Fibroblast of skin of left biceps (primary cell): ENCODE measurements at places on chromosomes 1 and 21.
A peak's percentile ranks its signal among the peaks of the same experiment; 100 is the strongest.

- DNase-seq, result no peak
Measured at GRCh38 chr1:10980094-10980577, 32.3 kb upstream of the TARDBP start.

DNA sequence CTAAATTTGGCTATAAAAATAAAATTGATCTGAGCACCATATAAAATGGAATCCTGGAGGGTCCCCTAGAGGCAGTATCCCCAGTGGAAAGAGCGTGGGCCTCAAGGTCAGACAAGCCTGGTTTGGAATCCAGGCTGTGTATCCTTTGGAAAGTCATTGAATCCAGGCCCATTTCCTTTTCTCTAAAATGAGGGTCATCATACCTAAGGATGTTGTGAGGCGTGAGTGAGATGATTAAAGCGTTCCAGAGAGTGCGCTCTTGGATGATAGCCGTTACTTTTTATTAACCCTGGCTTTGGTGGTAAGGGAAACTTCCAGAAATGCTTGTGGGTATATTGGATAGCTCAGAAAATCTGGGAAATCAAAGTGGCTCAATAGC lies 683 bp upstream of the ZNF436 start:
- DNase-seq, result no peak

- DNase-seq, result no peak
Measured at GRCh38 chr1:224640018-224640417, 23.9 kb downstream of the CNIH3 start.

GRCh38 chr1:32623775-32624174 lies 26.6 kb downstream of the ZBTB8OS start:
- no peak for DNase-seq

GRCh38 chr1:182329471-182329870 lies 62.1 kb downstream of the GLUL start:
- DNase-seq, result no peak

DNA sequence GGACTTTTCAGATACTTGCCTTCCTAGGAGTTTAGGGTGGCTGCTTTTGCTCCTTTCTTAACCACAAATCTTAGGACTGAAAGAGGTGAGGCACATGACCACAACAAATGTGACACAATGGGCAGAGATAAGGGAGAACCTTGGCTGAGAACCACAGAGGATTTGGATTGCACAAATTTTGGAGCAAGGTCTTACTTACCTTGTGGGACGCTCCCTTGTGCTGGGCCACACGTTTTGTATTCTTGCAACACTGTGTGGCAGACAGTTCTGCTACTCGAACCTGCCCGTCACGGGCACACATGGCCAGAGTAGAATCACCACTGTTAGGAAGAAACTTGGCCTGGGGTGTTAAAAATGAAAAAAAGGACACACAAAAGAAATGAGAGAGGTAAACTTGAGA lies 23.9 kb downstream of the DCAF8 start:
- DNase-seq, result no peak

GRCh38 chr1:238701024-238701423 lies 685.3 kb upstream of the CHRM3 start:
- DNase-seq, result no peak

- no peak for DNase-seq
Measured at GRCh38 chr1:147618077-147618569, 52.2 kb downstream of the ACP6 start.

DNA sequence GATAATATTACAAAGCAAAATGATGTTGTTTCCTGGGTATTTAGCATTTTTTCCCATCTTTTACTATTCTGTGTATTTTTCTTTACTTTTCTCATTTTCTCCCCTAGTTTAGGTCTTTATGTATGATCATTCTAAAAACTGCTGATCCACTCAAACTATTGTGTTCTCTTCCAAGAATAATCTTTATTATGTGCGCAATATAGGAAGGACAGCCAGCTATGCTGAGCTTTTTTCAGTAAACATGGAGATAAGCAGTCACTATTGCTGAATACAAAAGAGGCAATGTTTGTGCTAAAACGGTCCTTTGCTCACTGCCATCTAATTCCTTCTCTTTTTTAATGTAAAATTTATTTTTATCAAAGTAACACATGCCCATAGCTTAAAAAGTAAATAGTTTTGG lies 6.7 kb upstream of the PTBP2 start:
- DNase-seq, result no peak

GRCh38 chr1:56065729-56066128 lies 513.6 kb downstream of the PLPP3 start:
- peak; percentile 73 for DNase-seq

GRCh38 chr21:33802481-33802880 lies 113.1 kb downstream of the ATP5PO start:
- no peak for DNase-seq

DNA sequence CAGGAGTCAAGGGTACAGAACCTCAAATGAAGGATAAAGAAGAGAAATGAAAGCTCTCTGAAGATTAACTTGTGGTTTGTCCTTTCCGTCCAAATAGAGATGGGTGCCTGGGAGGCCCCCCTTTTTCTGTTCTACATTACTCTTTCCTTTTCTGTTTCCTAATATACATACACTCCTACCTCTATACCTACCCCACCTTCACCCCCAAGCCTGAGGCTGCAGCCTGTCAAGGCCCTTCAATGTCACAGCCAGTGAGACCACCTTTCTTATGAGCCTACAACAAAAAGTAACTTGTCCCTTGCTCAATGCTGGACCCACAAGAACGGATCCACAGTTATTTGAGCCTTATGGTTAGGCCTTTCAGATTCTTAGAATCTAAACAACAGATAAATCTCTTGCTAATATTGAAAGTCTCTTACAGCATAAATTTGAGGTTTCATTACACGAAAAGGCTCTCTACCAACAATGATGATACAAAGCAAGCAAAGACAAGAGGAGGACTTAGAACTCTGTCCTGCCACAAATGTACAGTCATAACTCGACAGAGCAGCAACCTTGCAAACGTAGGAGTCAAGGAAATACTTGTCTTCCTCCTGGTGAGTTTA lies 4.1 kb upstream of the TRAF3IP3 start:
- no peak for DNase-seq

- DNase-seq, result no peak
Measured at GRCh38 chr21:36052860-36053714, 7.2 kb downstream of the SETD4 start.

- DNase-seq, result no peak
Measured at GRCh38 chr21:17699524-17700189, 87.0 kb upstream of the BTG3 start.

GRCh38 chr1:76782809-76783208 lies 84.5 kb upstream of the ST6GALNAC5 start:
- peak; percentile 55 for DNase-seq

DNA sequence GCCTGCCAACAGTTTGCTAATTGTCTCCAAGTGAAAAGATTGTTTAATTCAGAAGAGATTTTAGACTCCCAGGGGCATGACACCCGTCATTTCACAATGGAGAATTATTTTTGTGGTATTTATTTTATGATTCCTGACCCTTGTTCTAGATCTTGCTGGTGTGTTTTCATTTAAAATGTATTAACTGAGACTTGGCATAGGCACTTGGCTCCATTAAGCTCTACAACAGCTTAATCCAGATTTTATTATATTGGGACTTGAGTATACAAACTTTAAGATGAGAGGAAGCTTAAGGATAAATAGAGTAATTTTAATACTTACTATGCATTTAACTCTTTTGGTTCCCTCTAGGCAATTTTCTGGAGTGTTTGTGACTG lies 101.3 kb upstream of the KCNE2 start:
- DNase-seq, result no peak

DNA sequence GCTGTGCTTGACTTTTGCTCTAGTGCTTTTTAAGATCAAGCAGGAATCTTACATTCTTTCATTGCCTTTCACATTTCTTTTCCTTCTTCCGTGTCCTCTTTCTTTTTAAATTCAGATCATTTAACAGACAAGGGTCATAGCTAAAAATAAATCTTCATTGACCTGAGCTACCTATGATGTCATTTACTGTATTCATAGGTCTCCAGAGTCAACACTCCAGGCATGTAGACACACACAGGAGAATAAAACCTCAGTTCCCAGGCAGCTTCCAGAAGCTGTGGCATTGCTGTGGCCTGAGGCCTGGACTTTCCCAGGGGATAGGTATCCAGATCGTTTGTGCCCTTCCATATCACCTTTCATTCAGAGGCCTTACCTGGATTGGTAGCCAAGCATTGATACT lies 38.5 kb upstream of the ENAH start:
- DNase-seq, result no peak

- DNase-seq, result no peak
Measured at GRCh38 chr1:96387785-96388184, 333.8 kb upstream of the PTBP2 start.

DNA sequence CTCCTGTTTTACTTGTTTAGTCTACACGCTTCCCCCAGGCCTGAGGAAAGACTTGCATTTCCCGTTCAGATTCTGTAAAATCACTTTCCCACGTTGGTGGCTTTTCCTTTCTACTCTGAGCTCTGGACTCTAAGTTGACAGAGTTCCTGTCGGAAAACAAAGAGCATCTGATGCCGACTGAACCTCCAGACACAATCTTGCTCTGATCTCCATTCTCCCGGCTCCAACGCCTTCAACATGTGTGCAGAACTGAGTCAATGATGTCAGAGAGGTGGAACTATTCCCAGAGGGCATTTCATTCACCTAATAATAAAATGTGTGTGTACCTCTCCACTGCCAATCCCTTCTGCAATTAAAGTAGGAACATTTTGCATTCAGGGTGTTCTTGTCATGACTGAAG lies 147.7 kb downstream of the MIS18A start:
- no peak for DNase-seq

DNA sequence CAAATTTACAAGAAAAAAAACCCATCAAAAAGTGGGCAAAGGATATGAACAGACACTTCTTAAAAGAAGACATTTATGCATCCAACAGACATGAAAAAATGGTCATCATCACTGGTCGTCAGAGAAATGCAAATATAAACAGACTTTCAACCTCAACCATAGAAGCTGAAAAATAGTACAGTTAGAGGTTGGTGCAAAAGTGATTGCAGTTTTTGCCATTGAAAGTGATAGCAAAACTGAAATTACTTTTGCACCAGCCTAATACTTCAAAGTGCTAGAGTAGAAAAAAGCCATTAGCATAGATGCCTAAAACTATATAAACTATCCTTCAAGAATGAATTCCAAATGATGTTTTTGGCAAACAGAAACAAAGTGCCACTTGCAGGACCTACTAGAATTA lies 365.8 kb upstream of the DPYD start:
- no peak for DNase-seq

GRCh38 chr1:195150768-195151167 lies 1457.5 kb downstream of the KCNT2 start:
- DNase-seq, result no peak

- no peak for DNase-seq
Measured at GRCh38 chr1:110948038-110948810, 15.5 kb downstream of the LRIF1 start.

DNA sequence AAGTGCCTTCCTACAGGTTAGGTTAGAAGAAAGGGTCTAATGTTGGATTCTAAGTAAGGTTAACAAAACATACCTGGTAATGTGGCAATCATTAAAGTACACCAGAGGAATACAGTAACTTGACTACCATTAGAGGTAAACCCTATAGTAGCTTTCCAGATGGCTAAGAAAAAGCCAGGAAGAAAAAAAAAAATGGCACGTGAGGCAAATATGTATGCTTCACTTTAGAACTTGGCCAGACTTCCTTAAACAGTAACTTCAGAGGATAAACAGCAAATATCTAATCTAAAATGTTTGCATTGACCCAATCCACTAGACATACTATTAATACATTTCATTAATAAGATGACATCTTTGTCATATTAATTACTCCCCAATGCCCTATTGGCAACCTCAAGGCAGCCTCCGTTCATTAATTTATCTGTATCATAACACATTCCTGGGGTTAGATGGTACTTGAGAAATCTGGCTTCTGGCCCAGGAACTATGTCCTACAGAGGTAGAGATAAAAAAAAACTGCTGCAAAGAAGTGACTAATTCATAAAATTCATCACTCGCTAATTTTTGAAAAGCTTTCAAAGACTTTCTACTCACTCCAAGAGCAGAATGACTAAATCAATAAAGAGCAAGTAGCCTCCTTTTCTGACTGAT lies 5.8 kb downstream of the DCAF8 start:
- peak; percentile 81 for DNase-seq

DNA sequence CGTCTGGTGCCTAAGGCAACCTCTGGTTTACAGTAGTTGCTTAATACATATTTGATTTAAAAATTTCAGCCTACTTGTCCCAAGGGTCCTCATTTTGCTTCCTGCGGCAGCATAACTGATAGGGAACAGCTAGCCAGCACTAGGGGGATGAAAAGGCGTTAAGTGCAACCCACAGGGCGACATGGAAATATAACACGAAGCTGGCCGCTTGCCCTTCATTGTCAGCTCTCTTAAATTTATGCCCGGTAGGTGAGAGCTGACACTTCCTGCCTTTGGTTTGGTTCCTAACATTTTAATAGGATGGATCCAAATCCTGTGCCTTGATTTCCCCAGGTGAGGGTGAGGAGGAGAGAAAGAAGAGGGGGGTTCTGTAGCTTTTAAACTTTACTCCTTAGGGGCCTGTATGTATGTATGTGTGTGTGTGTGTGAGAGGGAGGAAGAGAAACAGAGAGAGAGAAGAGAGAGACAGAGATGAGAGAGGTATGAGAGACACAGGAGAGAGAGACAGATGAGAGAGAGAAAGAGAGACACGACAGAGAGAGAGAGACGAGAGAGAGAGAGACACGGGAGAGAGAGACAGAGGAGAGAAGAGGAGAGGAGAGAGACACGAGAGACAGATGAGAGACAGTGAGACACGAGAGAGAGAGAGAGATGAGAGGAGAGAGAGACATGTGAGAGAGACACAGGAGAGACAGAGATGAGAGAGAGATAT lies 938 bp upstream of the ACTN2 start:
- DNase-seq, result no peak

- DNase-seq, result no peak
Measured at GRCh38 chr1:231883382-231883781, 256.8 kb downstream of the DISC1 start.

DNA sequence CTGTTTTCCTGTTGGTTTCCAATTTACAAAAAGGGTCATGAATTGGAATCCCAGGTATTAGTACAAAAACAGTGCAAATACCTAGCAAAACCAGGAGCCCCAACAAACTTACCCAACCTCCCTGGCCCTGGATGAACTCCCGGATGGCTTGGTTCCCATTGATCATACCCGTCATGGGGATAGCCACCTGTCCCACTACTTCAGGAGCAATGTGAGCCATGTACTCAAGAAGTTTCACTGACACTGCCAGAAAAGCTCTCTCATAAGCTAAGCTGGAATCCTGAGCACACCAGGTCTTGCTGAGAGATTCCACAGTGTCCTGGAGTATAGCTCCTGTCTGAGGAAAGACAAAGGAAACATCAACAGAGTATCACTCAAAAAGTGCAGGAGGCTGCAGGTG lies 5.7 kb downstream of the BCL2L15 start:
- DNase-seq, result no peak

GRCh38 chr1:53944469-53945182 lies 873 bp downstream of the IFT25 start:
- no peak for DNase-seq

DNA sequence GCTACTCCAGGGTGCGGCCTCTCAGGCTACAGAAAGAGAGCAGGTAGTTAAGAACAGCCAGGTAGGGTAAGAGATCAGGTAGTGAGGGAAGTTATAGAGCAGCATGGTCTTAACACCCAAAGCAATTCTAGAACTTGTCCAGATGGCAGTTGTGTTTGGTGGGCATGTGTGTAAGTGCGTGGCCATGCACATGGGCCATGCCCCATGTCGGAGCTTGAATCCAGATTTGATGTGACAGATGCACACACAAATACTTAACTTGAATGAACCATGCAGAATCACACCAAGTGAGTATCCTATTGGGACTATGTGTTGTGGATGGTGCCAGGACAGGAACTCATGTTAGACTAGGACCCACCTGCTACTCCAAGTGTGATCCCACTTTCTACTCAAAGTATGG lies 145.7 kb upstream of the HMGB4 start:
- DNase-seq, result no peak
